Dermis blood vessel endothelial cell (primary cell): ENCODE measurements at places on chromosomes 13 and 19. TPM values are rescaled to one million over a fixed set of nuclear protein-coding genes. Genes with fewer than 3 reads are reported as not detected.

Gene ENOX1
- total RNA-seq, result 0.23 and 2.0 TPM in 2 replicates

Gene PLVAP
- total RNA-seq, result 15.2 and 73.9 TPM in 2 replicates

GRCh38 chr13:76621705-76622104 lies 264.5 kb downstream of the KCTD12 start:
- DNase-seq, result no peak

GRCh38 chr13:61685682-61686012 lies 270.0 kb upstream of the PCDH20 start:
- DNase-seq, result no peak

Gene KLF1
- 0.17 TPM in 1 of 2 replicates, not detected in the other for total RNA-seq

Gene STK24
- total RNA-seq, result 40.8 and 69.6 TPM in 2 replicates

GRCh38 chr19:38277549-38277948 lies 13.2 kb downstream of the SPINT2 start:
- DNase-seq, result peak; percentile 38
